Activated CD4-positive, alpha-beta T cell treated with anti-CD3 and anti-CD28 coated beads, Interleukin-2, amount 50 U/mL, for 1 hour (primary cell): ENCODE measurements at places on chromosomes 5 and 9.

DNA sequence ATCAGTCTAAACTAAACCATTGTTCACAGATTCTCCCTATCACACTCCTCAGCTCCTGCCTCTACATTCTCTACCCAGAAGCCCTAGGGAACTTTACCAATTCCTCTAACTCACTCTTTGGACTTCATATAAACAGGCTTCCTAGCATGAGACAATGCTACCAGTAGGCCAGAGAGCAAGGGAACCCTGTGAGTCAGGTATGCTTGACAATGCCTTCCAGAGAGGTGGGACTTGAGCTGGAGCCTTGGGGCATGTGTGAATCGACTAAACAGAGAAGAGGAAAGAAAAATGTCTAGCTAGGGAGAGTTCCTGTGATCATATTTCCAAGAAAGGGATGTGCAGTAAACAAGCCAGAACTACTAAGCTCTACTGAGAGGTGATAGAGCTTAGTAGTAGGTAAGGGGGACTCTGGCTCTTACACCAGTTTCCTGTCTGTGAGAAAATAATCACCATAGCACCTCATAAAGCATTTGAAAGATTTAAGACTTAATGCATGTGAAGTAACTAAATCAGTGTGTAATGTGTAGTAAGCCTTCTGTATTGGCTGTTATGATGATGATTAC lies 6.4 kb upstream of the RFK start:
- DNase-seq = no peak

- DNase-seq = peak; percentile 63
Measured at GRCh38 chr5:43042626-43043399, 2.7 kb upstream of the ANXA2R start.

GRCh38 chr5:25891691-25892090 lies 1146.7 kb downstream of the CDH9 start:
- no peak for DNase-seq

DNA sequence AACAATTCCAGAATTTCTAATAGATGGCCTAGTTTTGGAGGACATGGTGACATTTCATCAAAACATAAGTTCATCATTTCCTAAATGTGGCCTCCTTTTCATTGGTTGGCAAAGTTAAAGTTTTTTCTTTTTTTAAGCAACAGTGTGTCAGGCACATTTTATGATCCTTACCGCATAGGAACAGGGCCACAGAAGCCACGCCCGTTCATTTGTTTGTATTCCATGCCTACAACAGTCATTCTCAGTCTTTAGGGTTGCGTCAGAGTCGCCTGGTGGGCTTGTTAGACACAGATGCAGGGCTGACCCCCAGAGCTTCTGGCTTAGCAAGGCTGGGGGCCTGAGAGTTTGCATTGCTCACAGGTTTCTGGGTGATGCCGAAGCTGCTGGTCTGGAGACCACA lies 130.2 kb downstream of the HSD17B3 start:
- DNase-seq = no peak

- peak; percentile 10 for DNase-seq
Measured at GRCh38 chr9:74887041-74887980, at the start of gene TRPM6. TRPM6 (minus strand) TSS chr9:74887921; CDS start chr9:74887856, 65 bp downstream.

- no peak for DNase-seq
Measured at GRCh38 chr5:133154274-133155075, 102.7 kb downstream of the HSPA4 start.

GRCh38 chr5:179378441-179379271 lies 33.4 kb upstream of the ADAMTS2 start:
- no peak for DNase-seq

DNA sequence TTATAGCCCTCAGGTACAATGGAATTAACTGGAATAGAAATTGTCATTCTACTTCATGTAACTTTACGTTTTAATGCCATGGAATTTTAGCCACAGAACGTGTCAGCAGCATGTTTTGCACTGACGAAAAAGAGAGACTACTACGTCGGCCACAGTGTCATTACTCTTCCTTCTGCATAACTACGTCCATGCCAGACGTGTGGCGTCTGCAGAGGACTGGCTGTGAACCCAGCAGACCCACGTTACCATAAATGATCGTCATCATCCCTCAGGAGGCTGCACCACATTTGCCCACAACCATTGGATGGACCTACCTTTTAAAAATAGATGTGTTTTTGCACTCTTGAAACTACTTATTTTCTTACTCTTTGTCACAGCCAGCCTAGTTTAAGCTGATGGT lies 63.8 kb upstream of the ATG10 start:
- no peak for DNase-seq

- DNase-seq = no peak
Measured at GRCh38 chr9:98795295-98795955, 930 bp downstream of the ANKS6 start.

GRCh38 chr9:124513376-124513994 lies 6.3 kb upstream of the NR5A1 start:
- no peak for DNase-seq

- no peak for DNase-seq
Measured at GRCh38 chr9:31799953-31800609, 584.4 kb upstream of the ACO1 start.

DNA sequence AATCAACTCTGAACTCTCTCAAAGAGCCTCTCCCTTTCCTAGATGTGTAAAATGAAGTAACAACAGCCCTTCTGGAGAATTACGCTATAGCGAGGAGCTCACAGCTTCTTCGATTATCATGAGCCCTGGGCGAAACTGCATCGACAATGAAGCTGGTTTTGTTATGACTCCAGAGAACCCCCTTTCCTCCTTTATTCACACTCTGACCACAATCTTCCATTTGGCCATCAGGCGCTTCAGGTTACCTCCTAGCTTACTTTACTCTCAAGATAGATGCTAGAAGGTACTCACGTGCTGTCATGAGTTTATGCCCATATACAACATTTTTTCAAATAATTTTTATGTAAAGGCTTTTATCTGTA lies 362.7 kb upstream of the RFX3 start:
- DNase-seq = no peak

DNA sequence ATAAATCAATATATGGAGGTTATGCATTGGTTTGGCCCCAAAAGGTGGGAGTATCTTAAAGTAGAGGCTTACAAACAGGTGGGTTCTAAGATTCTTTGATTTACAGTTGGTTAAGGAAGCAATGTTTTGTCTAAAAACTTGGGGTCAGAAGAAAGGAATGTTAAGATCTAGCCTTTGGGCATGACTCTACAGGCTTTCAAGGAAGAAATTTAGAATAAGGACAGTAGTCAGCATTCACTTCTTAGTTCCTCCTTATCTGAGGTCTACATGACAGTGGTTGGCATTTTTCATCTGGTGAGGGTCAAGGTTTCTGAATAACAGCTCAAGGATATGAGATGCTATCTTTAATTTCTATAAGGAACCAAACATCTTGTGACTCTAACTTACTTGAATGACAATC lies 122.8 kb downstream of the CAMK4 start:
- no peak for DNase-seq

DNA sequence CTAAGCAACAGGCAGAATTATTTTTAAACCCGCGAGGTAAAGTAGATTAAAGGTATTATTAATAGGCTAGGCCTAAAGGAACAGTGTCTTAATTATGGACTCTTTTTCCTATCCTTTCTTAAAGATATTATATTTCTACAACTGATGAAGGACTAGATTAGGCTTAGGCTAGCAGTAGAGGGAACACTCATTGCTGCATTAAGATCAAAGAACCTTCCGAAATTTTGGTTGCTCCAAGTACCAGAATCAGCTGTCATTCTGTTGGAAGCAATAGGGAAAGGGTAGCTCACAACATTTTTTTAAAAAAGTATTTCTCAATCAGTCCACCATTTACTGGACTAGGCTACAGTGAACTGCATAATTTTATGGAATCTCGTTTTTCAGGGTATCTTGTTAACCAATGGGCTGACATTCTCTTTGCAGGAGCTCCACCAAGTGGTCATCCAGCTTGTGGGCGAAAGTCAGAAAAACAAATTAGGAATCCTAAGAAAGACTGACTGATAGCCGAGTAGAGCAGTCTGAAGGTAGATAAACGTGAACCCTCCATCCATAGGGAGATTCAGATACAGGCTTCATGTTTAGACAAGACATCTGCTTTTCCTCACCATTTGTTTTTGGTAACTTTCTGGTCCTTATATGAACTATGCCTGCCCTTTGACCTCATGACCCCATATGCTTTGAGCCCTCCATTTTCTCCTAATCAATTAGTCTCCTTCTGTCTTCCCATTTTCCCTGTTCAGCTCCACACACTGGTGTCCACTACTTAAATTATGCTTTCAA lies 103.6 kb upstream of the CHD1 start:
- DNase-seq = peak; percentile 15

- no peak for DNase-seq
Measured at GRCh38 chr5:118891252-118891651, 97.1 kb downstream of the DTWD2 start.

GRCh38 chr5:76000582-76000981 lies 82.6 kb upstream of the SV2C start:
- no peak for DNase-seq

- DNase-seq = peak; percentile 72
Measured at GRCh38 chr9:120928483-120929228, 2.1 kb upstream of the TRAF1 start.

GRCh38 chr9:12666813-12667212 lies 26.4 kb upstream of the TYRP1 start:
- DNase-seq = no peak

DNA sequence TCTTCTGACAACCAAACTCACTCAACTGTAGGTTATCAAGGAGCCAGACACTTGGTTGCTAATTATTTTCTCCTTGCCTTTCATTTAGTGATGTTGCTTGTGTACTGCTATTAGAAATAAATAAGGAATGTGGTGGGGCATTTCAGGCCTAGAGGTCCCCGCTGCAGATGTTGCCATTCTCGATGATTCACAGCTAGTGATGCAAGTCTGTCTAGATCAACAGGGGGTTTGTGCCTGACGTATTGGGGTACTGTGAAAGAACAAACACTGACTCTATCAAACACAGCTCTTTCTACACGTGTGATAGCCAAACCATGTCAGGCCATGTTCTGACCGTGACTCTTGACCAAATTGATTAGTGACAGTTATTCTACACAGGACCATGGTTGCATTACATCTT lies 144.7 kb downstream of the OSTF1 start:
- no peak for DNase-seq

DNA sequence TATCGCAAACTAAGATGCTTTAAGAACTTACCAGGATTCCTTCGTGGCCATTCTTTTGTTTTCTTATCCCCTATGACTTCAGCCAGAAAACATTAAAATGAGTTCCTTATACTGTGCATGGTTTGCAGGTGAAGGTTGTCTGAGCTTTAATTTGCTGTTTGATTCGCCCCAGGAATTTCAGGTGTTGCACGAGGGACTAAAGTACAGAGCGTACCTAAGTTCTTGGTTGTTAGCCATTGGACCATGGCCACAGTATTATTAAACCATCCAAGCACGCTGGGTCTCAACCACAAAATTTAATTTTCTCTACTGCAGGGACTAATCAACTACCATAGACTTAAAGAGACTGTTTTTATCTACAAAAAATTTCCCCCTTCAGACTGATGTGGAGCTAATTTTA lies 208.4 kb upstream of the MPDZ start:
- DNase-seq = no peak

- no peak for DNase-seq
Measured at GRCh38 chr9:85009251-85009650, 339.7 kb downstream of the NTRK2 start.

DNA sequence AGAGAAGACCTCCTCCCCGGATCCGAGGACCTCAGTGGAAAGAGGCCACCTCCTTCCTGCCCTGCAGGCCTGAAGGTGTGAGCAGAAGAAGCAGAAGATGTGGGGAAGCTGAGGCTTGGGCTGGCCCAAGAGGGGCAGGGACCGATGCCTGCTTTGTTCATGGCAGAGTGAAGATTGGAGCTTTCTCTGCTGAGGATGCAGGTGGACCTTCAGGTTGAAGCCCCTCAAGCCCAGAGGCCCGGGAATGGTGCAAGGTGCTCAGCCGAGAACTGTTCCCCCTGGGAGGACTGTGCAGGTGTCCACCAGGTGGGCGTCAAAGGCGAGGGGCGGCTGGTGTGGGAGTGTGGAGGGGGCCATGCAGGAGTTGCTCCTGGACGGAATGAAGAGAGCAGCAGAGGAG lies 277.9 kb upstream of the IRX2 start:
- no peak for DNase-seq

DNA sequence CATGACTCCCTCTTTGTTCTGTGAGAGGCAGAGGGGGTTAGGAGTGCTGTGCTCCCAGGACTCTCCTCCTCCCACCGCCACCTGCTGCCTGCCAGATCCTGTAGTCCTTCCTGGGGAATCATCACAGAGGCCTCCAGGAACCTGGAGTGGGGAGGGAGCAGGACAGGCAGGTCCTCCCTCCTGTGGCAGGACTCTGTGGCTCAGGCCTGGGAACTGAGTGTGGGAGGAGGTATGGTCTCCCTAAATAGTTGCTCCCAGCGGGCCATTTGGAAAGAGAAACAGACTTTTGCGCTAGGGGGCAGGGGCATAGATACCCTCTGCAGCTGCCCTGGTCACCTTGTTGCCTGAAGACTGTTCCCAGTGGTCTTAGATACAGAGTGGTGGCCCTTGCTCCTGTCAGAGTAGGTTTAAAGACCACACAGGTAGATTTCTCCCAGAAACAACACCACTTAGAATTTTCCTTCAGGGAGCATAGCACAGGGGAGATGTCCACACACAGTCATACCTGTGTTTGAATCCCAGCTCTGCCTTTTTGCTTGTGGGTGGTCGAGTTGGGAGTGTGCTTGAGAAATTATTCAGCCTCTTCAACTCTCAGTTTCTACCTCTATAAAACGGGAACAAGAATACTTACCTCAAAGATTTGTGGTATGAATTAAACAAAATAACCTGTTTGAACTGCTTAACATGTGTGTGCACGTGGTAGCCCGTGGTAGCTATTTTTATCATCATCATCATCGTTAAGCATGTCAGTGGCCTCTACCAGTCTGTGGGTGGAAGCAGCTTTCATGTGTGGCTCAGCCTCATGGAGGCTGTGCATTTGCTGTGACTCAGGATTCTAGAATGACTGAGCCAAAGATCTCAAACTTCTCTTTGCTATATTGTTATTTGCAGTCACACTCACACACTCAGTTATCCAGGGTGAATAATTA lies 55.8 kb downstream of the SLC22A5 start:
- DNase-seq = peak; percentile 65

- DNase-seq = no peak
Measured at GRCh38 chr9:7433508-7434292, 365.9 kb downstream of the DMAC1 start.

DNA sequence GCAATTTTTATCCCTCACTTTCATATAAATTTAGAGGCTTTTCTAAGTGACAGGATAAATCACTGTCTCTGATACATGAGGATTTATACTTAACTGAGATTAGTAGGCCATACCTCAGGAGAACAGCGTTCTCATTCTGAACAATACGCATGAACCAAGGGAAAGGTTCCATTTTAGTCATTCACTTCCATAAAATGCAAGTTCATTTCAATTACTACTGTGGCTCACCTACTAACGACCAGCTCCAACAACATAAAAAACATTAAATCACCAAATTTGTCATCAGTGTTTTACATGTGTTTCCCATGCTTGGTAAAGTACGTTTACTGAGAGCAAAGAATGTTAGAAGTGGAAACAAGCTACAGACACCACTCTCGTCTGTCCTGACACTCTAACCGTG lies 67.4 kb downstream of the EFNA5 start:
- DNase-seq = no peak

DNA sequence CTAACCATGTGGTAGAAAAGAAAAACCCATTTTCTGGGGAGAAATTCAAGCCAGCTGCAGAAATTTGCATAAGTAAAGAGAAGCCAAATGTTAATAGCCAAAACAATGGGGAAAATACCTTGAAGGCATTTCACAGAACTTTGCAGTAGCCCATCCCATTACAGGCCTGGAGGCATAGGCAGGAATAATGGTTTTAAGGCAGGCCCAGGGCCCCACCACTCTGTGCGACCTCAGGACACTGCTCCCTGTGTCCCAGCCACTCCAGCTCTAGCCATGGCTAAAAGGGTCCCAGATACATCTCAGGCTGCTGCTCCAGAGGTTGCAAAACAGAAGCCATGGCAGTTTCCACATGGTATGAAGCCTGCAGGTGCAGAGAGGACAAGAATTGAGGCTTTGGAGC lies 253.3 kb downstream of the CTNND2 start:
- no peak for DNase-seq
